T-helper 2 cell (primary cell): ENCODE measurements at places on chromosomes 4 and X.

- DNase-seq = no peak
These were observed 497.2 kb downstream of the RAPGEF2 start for GRCh38 chr4:159600061-159600460.

- DNase-seq = no peak
These were observed 63.7 kb upstream of the CAMK2D start for GRCh38 chr4:113825272-113825671.

- no peak for DNase-seq
These were observed 93.2 kb downstream of the GASK1B start for GRCh38 chr4:158079661-158080060.

GRCh38 chrX:106919932-106920452, at the start of gene CLDN2:
TSS of gene CLDN2 (plus strand) at chrX:106920402. CDS start at chrX:106928229, 7,827 bp downstream.
- DNase-seq = no peak
